ENCODE measurements at places on chromosomes 13 and 19. TPM values are rescaled to one million over a fixed set of nuclear protein-coding genes. Genes with fewer than 3 reads are reported as not detected.

- DNase-seq, result no peak
These were observed 1471.7 kb upstream of the PRR20A start for GRCh38 chr13:55669051-55669450.

- no peak for DNase-seq
These were observed 35.9 kb upstream of the ONECUT3 start for GRCh38 chr19:1717200-1717969.

GRCh38 chr13:31081316-31081715, 80.4 kb downstream of the HSPH1 start:
- DNase-seq, result no peak

DNA sequence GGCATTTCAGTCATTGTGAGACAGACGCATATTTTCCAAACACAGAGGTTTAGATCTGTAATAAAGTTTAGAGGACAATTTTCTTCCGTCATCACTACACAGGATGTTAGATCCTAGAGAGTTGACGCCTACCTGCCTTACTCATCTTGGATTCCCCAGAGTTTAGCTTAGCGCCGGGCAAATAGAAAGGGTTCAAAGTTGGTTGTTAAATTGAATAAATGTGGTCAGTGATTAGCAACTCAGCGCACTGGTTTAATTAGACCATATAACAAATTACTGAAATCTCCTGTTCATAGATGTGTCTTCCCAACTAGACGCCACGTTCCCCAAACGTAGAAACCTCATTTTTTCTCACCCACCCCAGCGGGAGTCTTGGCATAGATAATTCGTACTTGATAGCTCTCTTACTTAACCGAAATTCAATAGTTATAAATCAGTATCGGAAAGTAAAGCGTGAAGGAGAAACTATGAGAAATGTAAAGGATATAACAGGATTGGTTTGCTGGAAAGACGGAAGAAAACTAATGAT, 726 bp upstream of the UFM1 start:
- peak; percentile 33 for DNase-seq

DNA sequence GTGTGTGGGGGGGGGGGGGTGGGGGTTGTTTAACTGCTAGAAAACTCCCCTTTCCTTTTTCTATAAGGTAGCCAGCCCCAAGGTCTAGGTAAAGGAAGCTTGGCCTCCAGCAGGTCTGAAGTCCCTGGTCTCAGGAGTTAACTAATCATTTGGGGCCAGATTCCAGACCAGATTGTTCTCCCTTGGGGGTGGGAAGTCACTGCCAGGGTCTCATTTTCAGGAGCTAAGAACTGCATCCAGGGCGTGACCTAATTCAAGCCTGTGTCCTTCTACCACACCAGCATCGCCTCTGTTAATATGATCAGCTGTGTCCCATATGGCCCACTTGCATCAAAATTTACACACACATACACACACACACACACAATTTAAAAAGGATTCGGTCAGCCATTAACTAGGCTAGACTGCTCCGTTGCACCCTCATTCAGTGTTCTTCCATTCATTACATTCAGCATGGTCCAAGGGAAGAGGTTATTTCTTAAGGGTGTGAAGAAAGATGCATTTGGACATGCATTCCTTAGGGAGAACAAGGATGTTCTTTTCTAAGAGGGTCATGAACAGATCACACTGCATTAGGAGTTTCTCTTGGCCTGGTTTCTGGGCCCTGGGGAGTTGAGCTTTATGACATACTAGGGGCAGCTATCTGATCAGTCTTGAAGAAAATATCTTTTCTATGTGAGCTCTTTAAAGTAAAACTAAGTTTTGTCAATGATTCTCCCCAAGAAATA, 91.0 kb downstream of the FGF14 start:
- DNase-seq, result no peak

DNA sequence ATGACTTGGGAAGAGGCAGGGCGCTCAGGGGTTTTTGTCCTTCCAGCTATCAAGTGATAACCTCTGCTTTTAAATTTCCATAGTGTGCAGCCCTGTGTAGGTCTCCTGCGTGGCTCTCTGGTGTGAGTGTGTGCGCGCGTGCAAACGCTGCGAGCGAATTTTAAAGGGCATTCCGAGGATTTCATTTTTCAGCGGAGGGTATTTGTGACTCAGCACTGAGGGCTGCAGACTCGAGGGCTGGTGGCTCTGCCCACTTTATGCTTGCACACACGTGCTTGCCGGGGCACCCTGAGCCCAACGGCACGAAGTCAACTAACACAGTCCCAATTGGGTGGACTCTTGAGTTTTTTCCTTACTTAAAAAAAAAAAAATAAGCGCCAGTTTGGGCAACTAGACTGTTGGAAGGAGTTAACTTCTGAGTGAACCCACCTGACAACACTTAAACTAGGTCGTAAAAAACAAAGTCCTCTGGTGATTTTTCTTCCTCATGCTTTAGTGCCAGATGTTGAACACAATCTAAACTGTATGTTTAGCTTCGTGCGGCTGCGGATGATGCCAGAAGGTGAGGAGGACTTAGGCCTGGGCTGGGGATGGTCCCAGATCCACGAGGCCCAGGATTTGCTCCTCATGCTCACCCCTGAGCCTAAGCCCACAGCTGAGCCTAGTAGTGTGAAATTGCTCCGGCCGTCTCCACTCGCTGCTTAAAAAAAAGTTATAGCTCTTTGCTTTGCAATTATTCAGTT, 2.1 kb downstream of the FGF9 start:
- DNase-seq, result no peak

- no peak for DNase-seq
These were observed 157.9 kb downstream of the COL4A1 start for GRCh38 chr13:110149036-110149435.

DNA sequence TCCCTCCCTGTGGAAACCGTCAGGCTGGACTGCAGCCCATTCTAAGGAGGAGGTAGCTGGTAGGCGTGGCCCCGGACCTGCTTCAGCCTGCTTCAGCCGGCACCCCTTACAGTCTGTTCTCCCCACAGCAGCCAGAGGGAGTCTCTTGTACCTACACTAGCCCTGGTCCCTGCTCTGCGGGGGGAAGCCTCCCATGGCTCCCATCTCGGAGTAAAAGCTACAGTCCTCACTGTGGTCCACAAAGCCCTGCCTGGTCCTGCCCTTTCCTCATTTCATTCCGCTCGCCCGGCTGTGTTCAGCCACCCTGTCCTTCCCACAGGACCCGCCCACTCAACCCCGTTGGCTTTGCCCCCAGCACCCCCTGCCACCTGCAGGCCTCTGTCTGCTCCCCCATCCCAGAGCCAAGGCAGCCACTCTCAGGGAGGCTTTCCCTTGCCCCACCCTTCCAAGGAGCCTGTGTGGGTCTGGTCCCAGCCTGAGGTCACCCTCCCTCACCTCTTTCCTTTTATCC, 1.3 kb downstream of the PGLYRP1 start:
- DNase-seq, result no peak

DNA sequence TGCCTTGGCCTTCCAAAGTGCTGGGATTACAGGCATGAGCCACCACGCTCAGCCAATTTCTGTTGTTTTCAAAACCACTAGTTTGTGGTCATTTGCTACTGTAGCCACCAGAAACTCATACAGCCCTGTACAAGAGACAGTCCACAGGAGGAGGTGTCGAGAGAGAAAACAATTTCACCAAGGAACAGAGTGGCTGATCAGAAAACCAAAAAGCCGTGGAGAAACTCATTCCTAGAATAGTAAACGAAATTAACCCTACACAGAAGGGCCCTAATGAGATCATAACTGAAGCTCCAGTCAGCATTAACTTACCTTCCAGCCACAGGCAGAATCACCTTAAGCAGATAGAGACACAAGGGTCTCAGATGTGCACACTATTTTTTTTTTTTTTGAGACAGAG, 3.8 kb upstream of the CCDC124 start:
- DNase-seq, result no peak

GRCh38 chr13:93776936-93777335, 550.3 kb downstream of the GPC6 start:
- no peak for DNase-seq

- DNase-seq, result no peak
These were observed 1.2 kb downstream of the MRI1 start for GRCh38 chr19:13765395-13766094.

DNA sequence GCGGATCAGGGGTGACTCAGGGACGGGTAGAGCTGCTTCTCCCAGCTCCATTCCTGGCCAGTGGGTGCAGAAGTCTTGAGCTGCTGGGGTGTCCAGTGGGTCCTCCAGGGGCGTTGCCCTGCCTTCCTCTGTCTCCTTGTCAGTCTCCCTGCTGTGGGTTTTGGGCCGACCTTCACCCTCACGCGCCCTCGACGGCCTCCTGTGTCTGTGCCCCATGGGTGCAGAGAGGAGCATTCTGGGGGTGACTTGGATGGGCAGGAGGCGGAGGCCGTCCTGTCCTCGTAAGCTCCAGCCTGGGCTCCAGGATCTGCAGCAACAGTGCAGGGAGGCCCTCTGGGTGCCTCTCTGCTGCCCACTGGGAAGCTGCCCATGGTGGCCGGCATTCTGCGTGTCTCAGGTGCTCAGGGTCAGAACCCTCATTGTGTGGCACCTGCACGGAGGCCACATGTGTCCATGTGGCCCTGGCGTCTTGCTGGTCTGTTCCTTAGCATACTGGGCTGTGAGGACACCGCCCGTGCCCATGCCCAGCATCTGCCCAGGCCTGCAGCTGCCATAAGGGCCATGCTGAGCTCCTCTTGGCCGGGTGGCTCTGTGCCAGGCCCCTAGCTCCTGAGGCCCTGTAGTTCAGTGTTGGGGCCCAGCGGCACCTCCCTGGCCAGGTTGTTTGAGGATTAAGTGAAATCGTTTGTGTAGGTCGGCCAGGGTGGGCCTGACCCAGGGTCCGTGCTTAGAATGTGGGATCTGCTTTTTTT, 17.3 kb downstream of the DOT1L start:
- DNase-seq, result no peak

- no peak for DNase-seq
These were observed 72.9 kb downstream of the FGF14 start for GRCh38 chr13:102328909-102329308.

- DNase-seq, result no peak
These were observed 38.5 kb upstream of the MAB21L1 start for GRCh38 chr13:35514801-35515502.

DNA sequence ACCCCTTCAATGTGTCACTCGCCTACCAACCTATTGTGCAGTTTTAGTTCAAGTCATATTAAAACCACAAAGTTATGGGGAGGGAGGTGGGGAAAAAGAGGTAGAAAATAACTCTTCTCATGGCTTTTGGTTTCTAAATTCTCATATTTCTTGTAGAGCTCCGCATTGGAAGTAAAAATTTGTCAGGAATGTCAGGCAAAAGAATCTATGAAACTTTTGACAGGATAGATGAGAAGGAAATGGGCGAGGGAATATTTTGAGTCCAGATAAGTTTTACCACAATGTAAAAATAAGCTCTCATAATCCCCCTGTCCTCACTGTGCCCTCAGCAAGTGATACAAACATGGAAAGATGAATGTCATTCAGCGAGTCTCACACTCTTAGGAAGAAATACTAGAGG, 270.4 kb downstream of the DLEU7 start:
- DNase-seq, result no peak

DNA sequence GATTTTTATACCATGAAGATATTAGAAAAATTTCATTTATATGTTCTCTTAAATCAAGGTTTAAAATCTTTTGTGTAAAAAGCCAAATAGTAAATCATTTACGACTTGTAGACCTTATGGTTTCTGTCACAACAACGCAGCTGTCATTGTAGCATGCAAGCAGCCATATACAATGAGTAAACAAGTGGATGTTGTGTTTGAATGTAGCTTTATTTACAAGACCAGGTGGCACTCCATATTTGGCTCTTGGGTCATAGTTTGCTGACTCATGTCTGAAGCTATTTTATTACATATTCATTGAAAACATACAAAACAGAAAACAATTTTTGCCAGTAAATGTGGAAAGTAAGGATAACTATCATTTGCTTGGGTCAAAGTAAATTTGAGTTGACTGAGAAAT, 930.8 kb downstream of the SLITRK5 start:
- no peak for DNase-seq

GRCh38 chr19:39407660-39408391, 1.2 kb downstream of the ZFP36 start:
- peak; percentile 62 for DNase-seq

- DNase-seq, result no peak
These were observed 136.6 kb upstream of the FRY start for GRCh38 chr13:31894931-31895330.

- DNase-seq, result no peak
These were observed 209.2 kb downstream of the KCTD12 start for GRCh38 chr13:76677043-76677442.

GRCh38 chr13:71801165-71801760, 65.7 kb downstream of the DACH1 start:
- no peak for DNase-seq

- DNase-seq, result no peak
These were observed 174.0 kb downstream of the GPC5 start for GRCh38 chr13:91572439-91572838.

DNA sequence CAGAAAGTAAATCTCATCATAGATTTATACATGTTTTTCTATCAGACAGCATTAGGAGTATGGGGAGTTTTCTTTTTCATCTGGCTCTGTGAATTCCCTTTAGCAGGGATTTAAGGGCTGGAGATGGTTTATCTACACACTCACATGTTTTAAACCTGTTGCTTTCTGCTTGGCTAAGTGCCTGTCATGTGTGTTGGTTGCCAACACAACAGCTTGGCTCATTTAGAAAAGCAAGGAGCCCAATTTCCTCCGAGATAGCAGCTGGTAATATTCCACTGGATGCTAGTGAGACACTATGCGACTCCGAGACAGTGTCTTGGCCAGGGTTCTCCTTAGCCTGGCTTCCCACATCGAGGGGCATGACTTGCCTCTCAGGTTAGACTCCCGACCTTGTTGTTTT, 83.3 kb downstream of the KLF5 start:
- no peak for DNase-seq

DNA sequence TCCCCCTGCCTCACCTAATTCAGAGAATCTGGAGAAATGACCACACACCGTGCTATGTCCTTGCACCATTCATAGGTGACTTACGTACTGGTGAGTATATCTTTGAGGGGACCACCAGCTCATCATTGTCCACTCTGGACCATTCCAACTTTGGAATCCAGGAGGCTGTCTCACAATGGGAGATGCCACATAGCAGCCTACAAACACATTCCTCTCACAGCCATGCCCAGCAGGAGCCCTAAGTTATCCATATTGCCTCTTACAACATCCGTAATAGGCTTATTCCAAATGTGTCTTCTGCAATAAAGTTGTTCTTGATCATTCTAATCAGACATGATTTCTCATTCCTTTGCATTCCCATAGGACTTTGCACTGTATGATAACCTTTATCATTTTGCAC, 436.7 kb downstream of the EFNB2 start:
- DNase-seq, result no peak

GRCh38 chr13:47594833-47595232, 406.2 kb downstream of the SUCLA2 start:
- peak; percentile 3 for DNase-seq

GRCh38 chr13:23086968-23087623, 93.7 kb upstream of the SGCG start:
- no peak for DNase-seq

The FAM83E gene
- polyA plus RNA-seq, result not detected

The ADPRHL1 gene
- 0.24 TPM for polyA plus RNA-seq

The KLK8 gene
- polyA plus RNA-seq, result not detected

The PGLYRP2 gene
- polyA plus RNA-seq, result not detected

Measured in CD4-positive, CD25-positive, alpha-beta regulatory T cell (primary cell).